NCI-H2081 (cell line): ENCODE measurements at places on chromosomes 12 and 14.

DNA sequence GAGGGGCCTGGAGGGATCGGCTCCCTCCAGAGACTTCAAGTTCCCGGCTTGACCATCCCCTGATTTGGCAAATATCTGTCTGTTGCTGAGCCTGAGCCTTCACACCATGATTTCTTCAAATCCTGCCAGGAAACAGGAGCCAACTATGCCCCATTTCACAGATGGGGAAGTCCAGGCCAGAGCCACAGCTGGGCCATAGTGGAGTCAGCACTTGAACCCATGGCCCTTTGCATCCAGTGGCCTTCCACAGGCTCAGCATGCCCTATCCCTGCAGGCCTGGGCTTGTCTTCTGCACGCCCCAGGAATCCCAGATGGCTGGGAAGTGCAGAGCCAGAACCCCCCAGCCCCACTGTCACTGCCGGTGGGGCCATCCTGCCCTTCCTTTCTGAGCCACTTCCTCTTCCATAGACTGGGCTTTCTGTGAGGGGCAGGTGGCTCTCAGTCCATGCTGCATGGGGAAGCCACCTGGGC lies 44.9 kb downstream of the CYP46A1 start:
- DNase-seq, result no peak

DNA sequence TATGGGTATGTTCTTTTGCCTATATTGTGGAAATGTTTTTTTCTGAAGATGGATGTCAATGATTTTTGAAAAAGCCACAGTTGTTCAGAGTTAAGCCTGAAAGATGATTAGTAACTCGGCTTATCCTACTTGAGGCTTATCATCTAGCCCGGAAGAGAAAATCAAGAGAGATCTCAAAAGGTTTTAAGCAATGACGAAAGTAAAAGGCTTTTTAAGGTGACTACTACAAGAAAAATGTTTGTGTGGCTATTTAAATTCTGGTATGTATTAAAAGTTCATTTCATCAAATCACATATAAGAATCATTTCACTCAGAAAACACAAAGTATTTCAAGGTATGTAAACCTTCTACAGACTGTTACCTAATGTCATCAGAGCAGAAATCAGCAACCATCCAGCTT lies 40.2 kb downstream of the HEATR5A start:
- DNase-seq, result no peak

- DNase-seq, result no peak
Observed at GRCh38 chr12:62977418-62977817, 42.5 kb upstream of the PPM1H start.

GRCh38 chr14:54936816-54937215 lies 34.2 kb upstream of the GCH1 start:
- DNase-seq, result no peak

DNA sequence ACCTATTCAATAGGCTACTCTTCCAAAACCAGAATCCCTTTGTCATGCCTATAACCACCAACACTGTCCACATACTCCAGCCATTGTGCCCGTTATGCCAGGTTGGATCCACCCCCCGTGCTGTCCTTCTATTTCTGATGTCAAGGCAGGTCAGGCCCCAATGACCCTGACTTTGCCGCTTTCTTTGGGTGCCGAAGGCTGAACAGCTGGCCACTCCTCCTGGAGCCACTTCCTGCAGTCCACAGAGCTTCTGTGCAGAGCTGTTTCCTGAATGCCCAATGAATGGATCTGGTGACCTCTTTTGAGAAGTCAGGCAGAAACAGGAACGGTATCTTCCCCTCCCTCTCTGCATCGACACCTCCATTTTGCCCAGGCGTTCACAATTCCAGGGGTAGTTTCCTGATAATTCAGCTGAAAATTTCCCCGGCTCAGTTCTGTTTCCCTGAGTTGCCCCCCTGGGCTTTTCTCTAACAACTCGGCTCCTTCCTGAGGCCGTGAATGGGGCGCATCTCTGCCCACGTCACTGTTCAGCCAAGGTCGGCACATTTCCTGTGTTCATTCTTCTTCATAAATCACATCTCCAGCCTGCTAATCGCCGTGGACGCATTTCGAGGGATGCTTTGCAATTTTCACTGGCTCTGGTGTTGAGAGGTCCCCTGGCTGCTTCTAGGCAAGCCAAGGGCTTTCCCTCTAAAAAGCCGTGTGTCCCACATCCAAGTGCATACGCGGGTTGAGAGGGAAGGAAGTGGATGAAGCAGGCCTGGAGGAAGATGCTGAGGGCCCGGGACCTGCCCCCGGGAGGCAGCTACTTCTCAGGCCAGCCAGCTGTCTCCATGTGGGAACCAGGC lies 86.5 kb downstream of the PAPOLA start:
- DNase-seq, result no peak

DNA sequence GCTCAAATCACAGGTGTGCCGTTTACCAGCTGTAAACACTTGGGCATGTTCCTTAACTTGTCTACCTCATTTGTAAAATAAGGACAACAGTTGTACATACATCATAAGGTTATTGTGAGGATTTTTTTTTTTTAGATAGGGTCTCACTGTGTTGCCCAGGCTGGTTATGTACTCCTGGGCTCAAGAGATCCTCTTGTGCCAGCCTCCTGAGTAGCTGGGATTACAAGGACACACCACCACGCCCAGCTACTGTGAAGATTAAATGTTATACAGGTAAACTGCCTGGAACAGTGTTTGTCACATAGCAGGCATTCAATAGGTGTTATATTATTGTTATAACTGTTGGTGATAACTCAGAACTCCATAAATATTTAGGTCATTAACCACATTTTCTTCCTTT lies 12.7 kb downstream of the TMED10 start:
- no peak for DNase-seq

DNA sequence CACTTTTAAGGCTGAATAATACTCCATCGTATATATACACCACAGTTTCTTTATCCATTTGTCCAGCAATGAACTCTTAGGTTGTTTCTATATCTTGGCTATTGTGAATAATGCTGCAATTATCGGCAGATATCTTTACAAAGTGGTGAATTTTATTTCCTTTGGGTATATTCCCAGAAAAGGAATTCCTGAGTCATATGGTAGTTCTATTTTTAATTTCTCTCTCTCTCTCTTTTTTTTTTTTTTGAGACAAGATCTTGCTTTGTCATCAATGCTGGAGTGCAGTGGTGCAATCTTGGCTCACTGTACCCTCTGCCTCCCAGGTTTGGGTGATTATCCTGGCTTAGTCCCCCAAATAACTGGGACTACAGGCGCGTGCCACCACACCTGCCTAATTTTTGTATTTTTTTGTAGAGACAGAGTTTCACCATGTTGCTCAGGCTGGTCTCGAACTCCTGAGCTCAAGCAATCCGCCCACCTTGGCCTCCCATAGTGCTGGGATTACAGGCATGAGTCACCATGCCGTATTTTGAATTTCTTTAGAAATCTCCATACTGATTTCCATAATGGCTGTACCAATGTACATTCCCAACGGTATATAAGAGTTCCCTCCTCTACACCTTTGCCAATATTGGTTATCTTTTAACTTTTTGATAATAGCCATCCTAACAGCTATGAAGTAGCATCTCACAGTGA lies 98.4 kb downstream of the EFCAB11 start:
- no peak for DNase-seq

DNA sequence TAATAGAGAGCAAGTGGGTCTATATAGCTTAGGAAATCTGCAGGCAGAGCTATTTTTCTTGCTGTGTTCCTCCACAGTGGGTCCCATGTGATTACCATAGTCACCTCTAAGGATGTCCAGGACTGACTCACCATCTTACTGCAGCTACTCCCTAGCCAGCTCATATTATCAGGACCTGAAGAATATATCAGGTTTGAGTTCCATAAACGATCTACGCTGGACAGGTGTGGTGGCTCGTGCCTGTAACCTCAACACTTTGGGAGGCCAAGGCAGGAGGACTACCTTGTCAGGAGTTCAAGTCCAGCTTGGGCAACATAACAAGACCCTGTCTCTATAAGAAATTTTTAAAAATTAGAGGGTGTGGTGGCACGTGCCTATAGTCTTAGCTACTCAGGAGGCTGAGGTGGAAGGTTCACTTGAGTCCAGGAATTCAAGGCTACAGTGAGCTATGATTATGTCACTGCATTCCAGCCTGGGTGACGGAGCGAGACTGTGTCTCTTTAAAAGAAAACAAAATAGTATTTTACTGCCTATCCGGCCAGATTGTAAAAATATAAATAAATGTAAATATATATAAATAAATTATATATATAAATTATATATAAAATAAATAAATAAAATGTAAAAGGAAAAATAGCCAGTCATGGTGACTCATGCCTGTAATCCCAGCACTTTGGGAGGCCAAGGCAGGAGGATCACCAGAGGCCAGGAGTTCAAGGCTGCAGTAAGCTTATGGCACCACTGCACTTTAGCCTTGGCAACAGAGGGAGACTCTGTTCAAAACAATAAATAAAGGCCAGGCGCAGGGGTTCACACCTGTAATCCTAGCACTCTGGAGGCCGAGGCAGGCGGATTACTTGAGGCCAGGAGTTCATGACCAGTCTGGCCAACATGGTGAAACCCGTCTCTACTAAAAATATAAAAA lies 6.9 kb upstream of the SPRYD4 start:
- no peak for DNase-seq

- DNase-seq, result no peak
Observed at GRCh38 chr12:100845095-100845494, 50.5 kb downstream of the ANO4 start.

DNA sequence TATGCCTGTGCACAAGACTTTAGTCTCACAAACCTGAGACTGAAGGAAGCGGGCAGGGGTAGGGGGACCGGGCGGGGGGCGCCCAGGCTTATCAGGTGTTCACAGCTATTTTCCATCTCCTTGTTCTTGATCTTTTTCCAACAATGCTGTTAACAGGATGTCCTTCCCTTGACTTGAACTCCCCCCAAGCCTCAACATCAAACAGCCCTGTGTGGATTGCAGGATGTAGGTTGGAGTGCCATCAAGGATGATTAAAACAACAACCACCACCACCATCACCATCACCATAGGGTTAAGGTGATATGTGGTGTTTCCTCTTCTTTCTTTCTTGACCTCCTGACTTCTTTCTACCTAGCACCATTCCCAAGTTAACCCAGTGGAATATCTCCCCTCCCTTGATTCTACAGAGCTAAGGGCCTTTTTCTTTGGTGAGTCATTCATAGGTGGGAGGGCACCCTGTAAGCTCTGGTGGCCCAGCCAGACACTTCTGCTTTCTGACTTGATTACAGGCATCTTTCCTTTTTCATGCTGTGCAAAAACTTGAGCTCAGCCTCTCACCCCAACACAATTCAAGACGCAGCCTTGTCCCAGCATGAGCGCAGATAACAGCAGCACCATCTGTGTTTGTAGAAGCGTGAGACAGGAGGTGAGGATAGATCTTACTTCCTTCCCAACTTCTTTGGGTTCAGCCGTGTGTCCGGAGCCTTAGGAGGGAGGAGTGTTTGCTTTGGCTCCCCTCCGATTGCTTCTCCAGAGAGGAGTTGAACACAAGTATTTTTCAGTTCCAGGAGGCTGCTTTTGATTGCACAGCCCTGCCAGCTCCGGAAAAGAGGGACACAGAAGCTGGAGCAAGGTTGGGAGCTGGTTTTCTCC lies 26.8 kb downstream of the FLVCR2 start:
- no peak for DNase-seq

- no peak for DNase-seq
Observed at GRCh38 chr14:21078726-21079125, 8.6 kb downstream of the ARHGEF40 start.

DNA sequence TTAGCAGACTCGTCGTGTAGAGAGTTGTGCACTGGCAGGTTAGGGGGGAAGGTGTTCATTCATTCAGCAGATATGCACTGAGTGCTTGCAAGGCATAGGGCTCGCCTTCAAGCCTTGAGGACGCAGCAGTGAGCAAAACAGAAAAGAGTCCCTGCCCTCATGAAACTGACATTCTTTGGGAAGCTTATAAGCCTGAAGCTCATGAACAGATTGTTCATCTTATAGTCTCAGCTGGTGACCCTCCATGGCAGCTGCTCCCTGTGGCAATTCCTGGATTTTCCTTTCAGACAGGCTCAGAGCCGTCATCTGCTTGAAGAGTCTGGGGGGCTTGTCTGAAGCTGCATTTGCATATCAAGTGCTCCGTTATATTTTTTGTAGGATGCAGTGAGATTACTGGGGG lies 148.4 kb downstream of the PRKCH start:
- no peak for DNase-seq
